ENCODE measurements at places on chromosomes 7 and 10.

- DNase-seq: no peak
These were observed 290.1 kb downstream of the TCERG1L start for GRCh38 chr10:131021246-131021895.

DNA sequence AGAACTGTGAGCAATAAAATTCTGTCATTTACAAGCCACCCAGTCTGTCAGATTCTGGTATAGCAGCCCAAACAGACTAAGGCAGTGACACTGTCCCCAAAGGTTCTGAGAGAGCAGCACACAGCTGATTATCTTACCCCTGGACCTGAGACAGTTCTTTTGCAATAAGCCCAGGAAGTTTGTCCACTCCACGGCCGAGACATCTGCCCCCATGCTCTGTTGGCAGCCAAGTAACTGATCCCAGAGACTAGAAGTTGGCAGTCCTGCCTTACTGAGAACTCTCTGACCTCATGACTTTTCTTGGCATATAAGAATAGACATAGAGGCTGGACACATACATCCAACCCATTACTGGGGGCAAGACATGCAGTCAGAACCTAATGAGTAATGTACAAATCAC, 243.0 kb upstream of the GRB10 start:
- no peak for DNase-seq

DNA sequence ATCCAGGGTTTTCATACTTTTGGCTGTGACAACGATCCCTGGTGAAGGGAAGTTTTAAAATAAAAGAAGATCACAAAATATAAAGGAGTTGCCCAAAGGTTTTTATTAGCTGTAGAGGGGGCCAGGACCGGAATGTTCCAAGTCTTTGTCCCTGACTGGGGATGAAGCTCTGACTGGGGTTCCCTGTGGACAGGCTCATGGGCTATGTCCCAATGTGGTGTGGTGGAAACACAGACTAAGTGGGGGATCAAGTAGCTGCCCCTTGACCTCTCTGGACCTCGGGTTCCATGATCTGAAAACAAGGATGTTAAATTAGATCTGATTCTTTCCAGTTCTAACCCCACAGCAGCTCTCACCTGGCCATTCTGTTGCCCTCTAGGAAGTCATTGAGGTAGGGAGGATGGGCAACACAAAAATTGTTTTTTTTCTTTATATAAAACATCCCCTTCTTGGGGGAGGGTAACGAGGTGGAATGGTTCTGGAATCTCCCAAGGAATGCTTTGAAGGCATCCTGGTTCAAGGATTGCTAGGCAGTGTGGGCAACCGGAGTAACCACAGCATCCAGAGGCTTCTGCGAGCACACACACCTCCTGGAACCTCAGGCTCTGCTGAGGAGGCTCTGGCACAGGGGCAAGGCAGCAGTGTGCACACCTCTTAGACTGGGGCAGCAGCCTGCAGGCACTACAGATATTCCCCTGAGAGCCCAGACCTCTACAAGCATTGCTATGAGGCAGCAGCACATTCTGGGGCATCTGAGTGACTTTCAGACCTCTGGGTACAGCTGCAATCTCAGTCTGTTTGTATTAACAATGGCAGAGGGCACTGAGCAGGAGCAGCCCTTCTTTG, 21.4 kb upstream of the CRYGN start:
- no peak for DNase-seq

GRCh38 chr10:68684413-68684812, 36.6 kb upstream of the CCAR1 start:
- no peak for DNase-seq

DNA sequence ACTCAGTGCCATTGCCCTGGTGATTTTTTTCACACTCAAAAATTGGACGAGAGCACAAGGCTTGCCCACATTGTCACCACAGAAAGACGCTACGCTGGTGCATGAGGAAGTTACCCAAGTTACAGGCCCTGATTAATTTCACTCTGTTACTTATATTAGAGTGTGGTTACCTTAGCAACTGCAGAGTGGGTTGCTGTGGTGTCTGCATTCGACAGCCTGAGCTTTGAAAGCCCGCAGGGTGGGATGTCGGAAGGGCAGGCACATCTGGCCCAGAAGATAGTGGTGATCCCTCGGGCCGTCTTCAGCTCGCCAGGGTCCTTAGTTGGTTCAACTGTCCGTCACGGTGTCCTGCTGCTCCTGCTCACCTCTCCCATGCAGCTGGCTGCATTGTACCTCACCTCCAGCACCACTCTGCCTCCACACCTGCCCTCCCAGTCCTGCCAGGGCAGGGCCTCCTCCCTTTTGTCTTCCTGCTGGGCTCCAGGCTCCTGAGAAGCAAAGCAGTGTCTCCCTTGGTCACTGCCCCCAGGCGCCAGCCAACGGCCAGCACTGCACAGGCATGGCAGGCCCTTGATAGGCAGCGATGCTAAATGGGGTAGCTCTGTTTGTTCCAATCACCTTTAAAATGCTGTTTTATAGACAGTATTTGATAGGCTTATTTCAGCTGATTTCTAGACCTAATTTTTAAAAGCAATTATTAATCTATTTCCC, 167.2 kb downstream of the EBF3 start:
- DNase-seq: no peak

DNA sequence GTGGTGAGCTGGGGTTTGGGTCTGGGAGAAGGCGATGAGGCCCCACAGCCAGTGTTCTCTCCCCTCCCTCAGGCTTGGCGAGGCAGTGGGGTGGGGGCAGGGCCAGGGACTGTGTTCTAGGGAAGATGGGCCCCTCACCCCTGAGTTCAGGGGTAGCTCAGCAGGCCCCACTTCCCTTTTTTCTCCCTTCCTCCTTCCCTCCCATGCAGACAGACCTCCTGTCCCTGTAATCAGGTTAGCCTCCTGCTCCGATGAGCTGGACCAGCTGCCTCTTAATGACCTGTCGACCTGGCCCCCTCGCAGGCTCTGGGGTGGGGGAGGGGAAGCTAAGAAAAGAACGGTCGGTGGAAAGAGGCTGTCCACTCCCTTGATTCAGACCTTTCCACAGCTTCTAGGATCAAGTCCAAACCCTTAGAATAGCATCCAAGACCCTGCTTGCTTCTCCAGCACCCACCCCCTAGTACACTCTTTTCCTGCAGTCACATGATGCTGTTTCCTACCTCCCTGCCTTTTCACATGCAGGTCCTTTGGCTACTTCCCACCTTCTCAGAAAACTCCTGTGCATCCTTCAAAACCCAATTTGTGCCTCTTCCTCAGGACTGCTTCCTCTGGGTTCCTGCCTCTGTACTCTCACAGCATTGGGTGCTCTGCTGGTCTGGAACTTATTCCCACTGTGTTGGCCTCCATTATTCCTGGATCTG, 64.1 kb downstream of the ZMIZ1 start:
- DNase-seq: no peak

- DNase-seq: no peak
These were observed 834.3 kb upstream of the COBL start for GRCh38 chr7:52150952-52151351.

DNA sequence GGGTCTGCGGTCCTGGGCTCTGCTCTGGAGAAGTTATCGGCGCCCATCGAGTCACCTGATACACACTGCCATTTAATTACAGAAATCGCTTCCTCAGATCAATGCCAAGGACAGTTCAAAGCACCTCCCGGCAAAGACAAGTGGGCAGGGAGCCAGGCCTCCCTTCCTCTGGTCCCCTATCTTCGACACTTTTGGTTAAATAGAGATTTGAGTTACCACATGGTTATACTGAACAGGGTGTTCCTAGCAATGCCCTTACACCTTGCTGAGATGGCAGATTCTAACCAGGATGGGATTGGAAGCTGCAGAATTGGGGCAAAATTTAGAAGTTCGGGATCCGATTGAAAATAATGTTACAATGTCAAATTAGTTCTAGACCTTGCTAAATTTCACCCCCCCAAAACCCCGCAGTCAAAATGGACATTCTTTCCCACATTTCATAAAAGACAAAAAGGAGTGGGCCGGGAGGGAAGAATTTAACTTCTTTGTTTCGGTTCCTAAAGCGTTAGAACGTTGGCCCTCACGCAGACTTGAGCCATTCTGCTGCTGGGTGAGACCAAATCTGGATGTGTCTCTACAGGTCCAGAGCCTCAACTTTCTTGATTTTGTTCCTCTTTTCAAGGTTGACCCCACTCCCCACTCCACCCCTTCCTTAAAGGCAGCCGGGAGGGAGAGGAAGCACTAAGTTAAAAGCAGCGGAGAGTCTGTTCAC, 2.2 kb upstream of the DLX5 start:
- no peak for DNase-seq

DNA sequence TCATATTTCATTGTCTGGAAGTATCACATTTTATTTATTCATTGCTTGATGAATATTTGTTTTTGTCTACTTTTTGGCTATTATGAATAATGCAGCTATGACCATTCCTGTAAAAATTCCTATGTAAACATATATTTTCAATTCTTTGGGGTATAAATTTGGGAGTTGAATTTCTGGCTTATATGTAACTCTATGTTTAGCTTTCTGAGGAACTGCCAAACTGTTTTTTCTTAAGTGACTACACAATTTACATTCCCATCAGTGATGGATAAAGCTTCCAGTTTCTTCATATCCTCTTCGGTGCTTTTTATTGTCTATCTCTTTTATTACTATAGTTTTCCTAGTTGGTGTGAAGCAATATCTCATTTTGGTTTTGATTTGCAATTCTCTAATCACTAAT, 115.6 kb upstream of the CXCL12 start:
- DNase-seq: no peak

- DNase-seq: no peak
These were observed 25.9 kb downstream of the TNRC18 start for GRCh38 chr7:5397736-5398135.

GRCh38 chr10:71094712-71095390, 117.5 kb upstream of the UNC5B start:
- DNase-seq: no peak

GRCh38 chr7:128398016-128398840, 11.6 kb downstream of the IMPDH1 start:
- peak; percentile 88 for DNase-seq

DNA sequence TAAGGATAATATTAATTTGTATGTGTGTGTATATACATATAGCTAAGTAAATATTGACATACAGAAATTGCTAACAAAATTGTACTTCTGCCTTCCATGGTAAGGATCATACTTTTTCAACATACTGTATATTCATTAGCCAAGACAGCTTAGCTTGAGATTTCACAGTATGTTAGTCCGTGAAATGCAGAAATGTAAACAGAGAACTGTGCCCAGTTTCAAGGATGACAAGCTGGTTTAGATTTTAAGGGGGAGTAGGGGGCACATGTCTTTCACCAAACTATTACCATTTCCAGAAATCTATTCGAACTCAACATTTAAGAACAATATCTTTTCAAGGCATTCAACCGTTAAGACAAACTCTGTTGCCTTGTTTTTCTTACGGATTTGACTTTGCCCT, 182.2 kb downstream of the SORCS1 start:
- no peak for DNase-seq

GRCh38 chr10:104650072-104650471, 9.0 kb downstream of the SORCS3 start:
- no peak for DNase-seq

DNA sequence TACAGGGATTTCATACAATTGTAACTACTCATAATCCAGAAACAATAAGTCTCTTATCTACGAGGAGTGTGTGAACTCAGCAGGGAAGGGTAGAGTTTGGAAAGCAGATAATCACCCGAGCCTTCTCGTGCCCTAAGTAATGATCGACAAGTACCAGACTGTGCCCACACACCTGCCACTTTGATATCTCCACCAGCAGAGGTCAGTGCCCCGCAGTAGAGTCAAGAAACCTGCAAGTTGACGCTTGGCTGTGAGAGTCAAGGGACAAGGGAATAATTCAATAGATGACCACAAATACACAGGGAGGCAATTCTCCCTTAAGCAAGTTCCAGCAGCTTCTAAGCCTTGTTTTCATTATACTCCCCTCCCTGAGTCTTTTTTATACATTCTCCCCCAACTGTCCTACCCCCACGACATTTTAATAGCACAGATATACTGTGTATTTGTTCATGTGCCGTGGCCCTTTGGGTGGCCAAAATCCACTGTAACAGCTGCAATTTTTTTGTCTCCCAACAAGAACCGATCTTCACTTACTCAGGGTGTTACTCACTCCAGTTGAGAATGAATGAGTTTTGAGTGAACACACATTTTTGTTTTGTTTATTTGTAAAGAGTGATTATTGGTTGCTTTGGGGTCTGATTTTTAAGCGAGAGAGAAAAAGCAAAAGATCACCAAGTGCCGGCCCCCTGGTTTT, 106.9 kb upstream of the RHEB start:
- peak; percentile 36 for DNase-seq

Measured in HuH-7 (cell line).